Neural progenitor cell (in vitro differentiated cells): ENCODE measurements at places on chromosomes 7 and 10.

- no peak for DNase-seq
These were observed 65.6 kb upstream of the PDGFA start for GRCh38 chr7:585229-585711.

- no peak for DNase-seq
These were observed 6.3 kb downstream of the CISD1 start for GRCh38 chr10:58275261-58275660.

DNA sequence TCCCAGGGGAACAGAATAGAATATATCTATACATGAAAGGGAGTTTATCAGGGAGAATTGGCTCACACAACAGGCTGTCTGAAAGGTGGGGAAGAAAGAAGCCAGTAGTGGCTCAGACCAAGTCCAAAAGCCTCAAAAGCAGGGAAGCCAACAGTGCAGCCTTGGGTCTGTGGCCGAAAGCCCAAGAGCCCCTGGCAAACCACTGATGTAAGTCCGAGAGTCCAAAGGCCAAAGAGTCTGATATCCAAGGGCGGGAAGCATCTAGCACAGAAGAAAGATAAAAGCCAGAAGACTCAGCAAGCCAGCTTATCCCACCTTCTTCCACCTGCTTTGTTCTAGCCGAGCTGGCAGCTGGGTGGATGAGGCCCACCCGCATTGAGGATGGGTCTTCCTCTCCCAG lies 172.5 kb downstream of the CCDC71L start:
- DNase-seq: peak; percentile 3

DNA sequence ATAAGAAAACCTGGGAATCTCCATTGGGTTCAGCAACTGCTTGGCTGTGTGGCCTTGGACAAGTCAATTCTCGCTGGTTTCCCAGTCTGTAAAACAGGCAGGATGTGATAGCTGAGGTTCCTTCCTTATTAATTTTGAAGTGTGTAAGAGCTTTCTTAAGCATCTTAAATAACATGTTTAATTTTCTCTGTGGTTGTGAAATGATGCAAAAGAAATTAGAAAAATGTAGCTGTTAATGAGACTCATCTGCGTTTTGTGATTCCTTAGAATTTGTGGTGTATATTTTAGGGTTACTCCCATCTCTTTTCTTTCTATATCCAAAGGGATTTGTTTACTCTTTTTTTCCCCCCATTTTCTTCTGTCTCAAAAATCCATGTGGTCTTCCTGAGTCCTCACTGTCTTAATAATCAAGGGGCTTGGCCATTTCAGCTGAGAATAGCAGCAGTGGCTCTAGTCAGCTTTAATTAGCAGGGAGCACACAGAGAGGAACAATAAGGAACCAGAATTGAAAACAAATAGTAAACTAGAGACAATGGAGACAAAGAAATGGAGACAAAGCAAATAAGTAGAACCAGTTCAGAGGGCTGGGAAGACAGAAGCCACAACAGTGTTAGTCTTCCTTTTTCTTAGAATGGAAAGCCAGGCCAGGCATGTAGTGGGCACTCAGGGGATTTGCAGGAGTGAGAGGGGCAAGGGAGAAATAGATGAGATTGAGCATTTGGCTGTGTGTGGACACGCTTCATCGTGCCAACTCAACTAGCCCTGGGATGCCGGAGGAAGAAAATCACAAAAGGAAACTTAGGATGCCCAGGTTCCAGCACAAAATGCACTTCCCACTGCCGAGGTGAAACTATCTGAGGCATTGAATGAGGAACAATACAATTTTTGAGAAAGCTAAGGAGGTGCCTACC lies 93.9 kb downstream of the CHN2 start:
- peak; percentile 89 for DNase-seq

- no peak for DNase-seq
These were observed 592.0 kb downstream of the AUTS2 start for GRCh38 chr7:70190281-70190680.

DNA sequence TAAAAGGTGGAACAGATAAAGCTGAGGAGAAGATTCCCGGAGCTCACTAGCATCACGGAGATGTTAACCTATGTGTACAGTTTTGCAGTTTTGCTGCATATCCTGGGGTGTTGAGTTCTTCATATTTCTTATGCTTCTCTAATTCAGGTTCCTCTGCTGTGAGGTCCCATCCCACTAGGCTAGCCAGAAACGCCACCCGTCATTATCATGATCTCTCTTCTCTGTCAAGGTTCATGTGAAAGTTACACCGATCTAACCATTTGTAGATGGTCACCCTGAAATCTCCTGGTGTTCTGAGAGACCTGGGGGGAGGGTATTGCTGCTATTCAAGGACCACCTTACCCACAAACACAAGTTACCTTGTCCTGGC lies 136.3 kb downstream of the CCDC71L start:
- DNase-seq: no peak

- no peak for DNase-seq
These were observed 3.7 kb downstream of the NAMPT start for GRCh38 chr7:106281127-106281526.

DNA sequence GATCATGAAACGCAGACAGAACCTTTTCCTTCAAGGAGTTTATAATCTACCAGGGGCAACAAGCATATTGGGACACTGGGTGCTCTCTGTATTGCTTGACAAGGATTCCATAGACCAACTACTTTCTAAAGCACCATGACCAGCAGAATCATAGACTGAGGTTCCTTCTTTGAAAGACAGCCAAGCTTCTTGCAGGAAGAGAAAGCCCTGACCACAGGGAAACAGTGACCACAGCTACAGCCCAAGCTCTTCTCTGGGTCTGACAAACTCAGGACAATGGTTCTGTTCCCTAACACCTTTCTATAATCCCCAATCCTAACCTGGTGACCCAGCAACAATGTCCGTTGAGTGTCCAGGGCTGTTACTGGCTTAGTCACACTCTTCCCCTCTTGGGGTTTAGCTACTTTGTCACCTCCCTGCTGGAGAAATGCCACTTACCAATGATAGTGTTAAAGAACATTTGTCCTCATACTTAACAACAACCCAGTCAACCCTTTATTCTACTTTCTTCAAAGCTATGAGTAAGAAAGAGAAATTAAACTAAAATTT lies 155.7 kb downstream of the JAZF1 start:
- no peak for DNase-seq

DNA sequence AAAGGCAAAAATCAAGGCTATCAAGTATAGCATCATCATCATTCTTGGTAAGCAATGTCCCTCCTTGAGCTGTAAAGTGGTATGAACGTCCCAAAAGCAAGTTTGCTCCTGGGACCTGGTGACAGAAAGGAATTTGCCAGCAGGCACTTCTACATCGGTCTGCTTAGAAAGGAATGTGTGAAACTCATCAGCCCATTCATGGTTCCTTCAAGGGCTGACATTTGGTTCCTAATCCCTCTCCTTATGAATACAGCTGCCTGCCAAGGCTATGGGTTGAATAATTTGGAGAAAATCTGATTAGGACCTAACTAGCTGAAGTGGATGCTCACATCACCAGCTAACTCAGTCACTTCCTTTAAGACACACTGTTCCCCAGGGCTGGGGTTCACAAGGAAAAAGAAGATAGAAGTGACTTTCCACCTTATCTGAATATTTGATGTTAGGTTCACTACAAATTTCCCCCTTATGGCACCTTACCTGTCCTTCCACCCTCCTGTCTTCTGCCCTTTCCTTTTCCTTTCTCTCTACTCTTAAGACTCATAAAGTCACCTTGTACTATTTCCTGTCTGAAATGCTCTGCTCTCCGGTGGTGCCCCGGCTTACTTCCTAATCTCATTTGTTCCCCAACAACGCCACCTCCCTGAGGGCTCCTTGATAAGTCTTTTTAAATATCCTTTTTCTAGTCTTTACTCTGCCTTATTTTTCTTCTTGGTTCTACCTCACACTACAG lies 187.1 kb downstream of the NPSR1 start:
- peak; percentile 58 for DNase-seq
